ENCODE measurements at places on chromosomes 11 and 22.
A peak's percentile ranks its signal among the peaks of the same experiment; 100 is the strongest.

GRCh38 chr11:18633256-18634139 is 644 bp downstream of the SPTY2D1 start:
- DNase-seq = peak; percentile 10

DNA sequence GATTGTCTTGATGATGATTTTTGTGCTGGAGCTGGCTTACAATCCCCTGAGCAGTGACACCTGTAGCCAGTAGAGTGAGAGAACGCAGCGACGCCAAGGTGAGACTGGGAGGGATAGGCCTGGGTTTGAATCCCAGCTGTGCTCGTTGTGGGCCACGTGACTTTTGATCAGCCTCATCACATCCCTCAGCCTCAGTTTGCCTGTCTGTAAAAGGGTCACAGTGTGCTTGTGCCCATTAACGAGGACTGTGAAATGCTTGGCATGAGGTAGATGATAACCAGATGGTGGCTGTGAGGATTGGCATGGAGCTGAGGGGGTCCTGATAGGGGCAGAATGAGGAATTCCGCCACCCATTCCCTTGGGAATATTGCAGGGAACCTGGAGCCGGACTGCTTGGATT is 9.6 kb downstream of the KIAA1671 start:
- DNase-seq = no peak

DNA sequence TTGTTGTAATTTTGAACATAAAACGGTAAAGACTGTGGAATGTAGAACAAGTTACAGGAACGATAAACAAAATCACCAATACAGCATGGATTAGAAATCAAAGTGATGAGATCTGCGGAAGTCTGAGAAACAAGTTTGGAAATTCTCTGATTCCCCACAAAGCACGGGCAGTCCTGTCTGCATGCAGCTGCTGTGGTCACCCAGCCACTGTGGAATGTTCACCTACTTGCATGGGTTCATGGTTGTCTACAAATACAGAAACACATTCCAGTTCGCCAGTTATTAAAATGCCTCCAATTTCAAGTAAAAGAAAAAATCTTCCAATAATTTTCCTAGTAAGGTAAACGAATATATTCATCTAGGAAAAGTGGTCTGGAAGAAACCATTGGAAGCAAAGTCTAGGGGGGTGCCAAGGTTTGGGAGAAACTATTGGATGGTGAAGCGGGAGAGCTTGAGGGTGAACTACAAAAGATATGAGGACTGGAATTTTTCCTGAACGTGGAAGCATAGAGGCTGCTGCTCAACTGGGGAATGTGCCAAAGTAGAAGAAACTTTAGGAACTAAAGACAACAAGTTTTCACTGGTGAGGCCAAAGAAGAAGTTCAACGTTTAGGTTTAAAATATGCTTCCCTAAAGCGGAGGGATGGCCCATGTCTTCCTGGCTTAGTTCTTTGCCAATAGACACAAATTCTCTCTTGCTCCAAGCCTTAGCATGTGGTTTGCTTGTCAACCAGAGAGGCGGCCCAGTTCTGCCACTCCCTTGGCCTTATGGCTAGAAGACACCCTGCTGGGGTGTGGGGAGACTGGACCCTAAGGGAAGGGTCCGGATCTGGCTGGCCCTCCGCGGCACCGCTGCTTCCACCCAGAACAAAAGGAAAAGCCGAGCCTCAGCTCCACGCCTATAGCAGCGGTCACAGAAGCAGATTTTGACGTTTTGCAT is 70.2 kb downstream of the CTTN start:
- DNase-seq = no peak

DNA sequence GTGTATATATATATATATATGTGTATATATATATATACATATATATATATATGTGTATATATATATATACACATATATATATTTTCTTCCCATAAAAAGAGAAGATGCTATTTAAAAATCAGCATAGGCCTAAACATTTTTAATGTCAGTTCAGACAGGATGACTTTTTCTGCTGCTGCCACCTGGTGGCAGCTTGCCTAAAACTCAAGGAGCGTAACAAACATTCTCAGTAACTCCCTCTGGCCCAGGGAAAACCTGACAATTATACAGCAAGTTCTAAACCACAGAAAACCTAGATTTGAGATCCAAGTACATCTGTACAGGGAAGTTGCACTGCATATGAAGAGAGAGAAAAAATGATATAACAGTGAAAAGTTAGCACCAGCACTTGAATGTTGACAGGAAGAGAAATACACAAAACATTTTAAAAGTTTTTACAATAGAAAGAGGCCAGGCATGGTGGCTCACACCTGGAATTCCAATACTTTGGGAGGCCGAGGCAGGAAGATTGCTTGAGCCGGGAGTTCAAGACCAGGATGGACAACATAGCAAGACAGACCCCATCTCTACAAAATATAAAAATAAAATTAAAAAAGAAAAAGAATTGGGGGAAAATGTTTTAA is 16.6 kb downstream of the OR8A1 start:
- peak; percentile 64 for DNase-seq

DNA sequence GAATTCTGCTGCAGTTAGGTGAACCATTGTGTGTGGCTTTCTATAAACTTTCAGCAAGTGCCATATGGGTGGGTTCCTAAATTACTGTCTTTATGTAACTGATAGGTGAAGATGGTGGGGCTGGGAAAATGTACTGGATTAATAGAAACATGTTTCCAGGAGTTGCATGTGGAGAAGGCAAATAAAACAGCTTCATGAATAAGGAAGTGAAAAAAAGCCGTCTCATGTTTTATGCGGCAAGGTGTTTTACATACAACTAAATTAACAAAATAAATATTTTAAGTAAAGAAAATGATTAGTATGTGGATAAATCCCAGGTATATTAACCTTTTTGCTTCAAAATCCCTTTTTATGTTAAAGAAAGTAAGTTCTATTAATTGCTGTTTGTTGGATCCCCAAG is 67.2 kb downstream of the EXT2 start:
- no peak for DNase-seq

DNA sequence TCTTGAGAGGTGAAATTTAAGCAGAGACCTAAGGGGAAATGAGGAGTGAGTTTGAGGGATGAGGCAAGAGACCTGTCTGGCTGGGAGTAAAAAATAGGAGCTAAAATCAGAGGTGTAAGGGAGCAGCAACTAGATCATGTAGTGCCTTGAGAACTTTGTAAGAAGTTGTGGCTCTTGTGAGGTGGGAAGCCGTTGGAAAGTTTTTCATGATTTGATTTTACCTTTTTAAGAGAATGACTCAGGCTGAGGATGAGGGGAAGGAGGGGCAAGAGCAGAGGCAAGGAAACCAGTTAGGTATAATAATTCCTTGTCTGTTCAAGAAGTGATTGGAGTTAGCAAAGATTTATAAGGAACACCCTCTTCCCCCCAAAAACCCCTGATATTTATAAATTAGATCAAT is 25.8 kb downstream of the QSER1 start:
- no peak for DNase-seq

DNA sequence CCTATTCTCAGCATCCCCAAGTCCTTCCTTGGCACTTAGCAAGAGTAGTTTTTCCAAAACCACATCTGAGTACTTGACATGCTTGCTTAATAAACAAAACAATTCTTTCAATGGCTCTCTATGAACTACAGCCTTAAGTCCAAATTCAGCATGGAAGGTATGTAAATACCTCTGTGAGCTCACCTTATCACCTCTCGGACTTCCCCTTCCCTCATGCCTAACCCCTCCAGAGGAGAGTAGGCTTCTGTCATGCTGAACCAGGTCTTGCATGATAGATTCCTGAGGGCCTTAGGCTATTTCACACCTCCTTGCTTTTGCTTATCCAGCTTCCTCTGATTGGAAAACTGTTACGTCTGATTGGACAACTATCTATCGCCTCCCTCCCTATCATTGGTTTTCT is 312.9 kb upstream of the CCDC90B start:
- DNase-seq = no peak

- no peak for DNase-seq
Measured at GRCh38 chr11:112835591-112836255, 125.5 kb upstream of the NCAM1 start.
